Kidney (tissue), 22 donors: ENCODE measurements at places on chromosomes 16 and 17. TPM values are rescaled to one million over a fixed set of nuclear protein-coding genes. Genes with fewer than 3 reads are reported as not detected.
A peak's percentile ranks its signal among the peaks of the same experiment; 100 is the strongest.

DNA sequence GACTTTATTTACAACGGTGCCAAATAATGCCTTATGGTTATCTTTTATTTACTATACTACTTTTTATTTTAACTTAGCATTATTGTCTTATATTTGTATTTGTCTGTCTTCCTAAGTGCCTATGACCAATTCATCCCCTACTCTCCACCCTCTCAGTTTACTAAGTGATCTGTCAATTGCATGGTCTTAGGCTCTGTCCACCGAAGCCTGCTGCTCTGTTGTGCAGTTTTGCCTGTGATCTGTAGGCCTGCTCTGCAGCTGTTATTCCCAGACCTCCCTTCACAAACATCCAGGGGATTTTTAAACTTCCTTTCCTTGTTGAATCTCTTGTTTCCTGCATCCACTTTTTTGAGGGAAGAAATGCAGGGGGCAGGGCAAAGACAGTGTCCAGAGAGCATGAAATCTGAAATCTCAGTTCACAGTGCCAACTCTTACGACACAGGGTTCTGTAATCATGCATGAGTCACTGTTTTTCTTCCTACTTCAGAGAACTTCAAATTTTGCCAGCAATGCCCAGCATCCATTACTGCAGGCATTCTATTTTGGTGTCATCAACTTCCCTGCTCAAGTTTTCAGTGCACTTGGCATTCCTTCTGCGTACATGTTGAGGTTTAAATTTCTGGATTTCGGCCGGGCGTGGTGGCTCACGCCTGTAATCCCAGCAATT lies 11.4 kb downstream of the SLFN5 start:
- no peak for DNase-seq

DNA sequence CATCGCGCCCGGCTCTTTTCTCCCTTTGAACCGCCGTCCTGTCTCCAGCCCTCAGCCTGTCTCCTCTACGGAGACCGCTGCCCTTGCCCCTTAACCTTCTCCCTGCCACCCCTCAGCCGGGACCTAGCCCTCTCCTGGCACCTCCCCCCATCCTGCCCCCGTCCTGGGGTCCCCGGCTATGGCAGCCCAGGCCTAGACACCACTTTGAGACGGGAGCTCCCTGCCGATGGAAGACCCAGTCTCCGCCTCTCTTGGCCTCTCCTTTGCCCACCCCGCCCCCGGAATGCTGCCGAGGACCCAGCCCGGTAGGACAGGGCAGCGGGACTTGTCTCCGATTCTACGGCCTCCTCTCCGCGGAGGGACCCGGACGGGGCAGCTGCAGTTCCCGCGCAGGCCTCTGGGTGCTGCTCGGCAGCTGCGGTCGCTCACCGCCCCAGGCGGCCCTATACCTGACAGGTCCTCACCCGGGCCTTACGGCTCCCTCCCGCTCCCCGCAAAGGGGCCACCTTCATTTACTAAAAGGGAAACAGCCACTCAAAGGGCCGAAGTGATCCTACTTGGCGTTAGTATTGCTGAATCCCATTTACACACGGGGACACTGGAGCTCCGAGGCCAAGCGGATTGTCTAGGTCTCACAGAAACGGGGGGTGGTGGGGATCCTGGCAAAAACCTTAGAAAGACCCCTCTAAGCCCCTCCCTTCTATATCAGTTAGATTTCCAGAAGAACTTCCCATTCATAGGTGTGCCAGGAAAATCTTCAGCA lies 32.6 kb upstream of the TAC4 start:
- DNase-seq: peak; percentile 91

DNA sequence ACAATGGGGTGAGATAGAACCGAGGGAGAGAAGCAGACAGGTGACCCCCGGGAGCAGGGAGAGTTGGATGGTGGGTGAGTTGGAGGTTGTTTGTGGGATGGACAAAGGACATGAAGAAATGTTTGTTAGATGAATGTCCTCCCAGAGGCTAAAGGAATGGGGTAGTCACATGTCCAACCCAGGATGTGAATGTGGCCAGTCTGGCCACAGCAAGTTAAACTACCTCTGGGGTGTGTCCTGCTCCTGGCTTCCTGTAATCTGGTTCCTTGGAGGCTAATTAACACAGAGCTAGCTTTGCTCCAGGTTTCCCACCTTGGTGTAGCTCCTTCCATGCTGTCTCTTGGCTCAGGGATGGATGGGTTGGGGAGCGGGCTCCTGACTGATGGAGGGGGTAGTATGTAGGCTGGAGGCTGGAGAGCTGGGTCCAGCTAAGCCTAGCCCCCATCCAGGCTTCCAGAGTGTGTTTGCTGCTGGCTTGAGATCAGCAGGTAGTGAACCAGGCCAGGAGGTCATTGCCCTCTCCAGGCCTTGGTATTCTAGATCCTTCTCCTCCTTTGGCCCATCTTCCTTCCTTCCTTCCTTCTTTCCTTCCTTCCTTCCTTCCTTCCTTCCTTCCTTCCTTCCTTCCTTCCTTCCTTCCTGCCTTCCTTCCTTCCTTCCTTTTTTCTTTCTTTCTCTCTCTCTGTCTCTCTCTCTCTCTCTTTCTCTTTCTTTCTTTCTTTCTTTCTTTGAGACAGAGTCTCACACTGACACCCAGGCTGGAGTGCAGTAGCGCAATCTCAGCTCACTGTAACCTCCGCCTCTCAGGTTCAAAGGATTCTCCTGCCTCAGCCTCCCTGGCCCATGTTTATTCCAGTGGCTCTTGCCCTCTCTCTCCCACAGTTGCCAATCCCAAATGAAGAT lies 28.0 kb upstream of the UBE2G1 start:
- DNase-seq: no peak

The GPR142 gene
- total RNA-seq: not detected

- DNase-seq: no peak
Measured at GRCh38 chr17:207775-208174, 26.3 kb upstream of the DOC2B start.

GRCh38 chr16:6861135-6861814 lies 471.4 kb upstream of the RBFOX1 start:
- no peak for DNase-seq

- DNase-seq: no peak
Measured at GRCh38 chr16:11636172-11636721, 32.0 kb upstream of the SNN start.

DNA sequence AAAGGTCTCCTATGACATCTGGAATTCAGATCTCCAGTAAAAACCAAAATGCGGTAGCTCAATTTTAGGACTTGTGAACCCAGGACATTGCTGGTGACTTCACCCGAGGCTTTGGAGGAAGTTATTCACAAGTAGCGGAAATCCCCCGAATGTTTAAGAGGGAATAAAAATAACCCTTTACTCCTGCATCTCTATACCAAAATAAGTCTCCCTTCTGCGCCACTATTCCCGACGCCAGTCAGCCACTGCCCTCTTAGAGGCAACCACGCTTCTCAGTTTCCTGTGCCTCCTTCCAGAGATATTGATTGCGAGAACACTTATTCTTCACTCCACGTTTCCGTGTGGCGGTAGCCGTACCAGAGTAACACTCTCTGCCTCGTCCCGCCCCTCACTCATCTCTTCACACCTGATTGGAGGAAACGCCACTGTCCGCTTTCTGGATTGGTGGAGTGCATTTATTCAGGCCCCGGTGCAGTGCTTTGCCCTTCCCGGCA lies 27.4 kb downstream of the EMP2 start:
- no peak for DNase-seq

GRCh38 chr17:32152130-32152529 lies 9.8 kb downstream of the RHOT1 start:
- DNase-seq: no peak

The CRYBA1 gene
- not detected for total RNA-seq

- no peak for DNase-seq
Measured at GRCh38 chr16:50838165-50838564, 96.3 kb downstream of the CYLD start.

The CALB2 gene
- total RNA-seq: 1.4 TPM

GRCh38 chr17:73302189-73302588 lies 9.6 kb downstream of the CDC42EP4 start:
- no peak for DNase-seq

The C16orf96 gene
- 0.16 TPM for total RNA-seq

- peak; percentile 46 for DNase-seq
Measured at GRCh38 chr16:86995456-86995855, 321.7 kb downstream of the C16orf95 start.

- no peak for DNase-seq
Measured at GRCh38 chr17:35766903-35767510, 6.3 kb downstream of the C17orf50 start.

The KRT27 gene
- total RNA-seq: not detected

DNA sequence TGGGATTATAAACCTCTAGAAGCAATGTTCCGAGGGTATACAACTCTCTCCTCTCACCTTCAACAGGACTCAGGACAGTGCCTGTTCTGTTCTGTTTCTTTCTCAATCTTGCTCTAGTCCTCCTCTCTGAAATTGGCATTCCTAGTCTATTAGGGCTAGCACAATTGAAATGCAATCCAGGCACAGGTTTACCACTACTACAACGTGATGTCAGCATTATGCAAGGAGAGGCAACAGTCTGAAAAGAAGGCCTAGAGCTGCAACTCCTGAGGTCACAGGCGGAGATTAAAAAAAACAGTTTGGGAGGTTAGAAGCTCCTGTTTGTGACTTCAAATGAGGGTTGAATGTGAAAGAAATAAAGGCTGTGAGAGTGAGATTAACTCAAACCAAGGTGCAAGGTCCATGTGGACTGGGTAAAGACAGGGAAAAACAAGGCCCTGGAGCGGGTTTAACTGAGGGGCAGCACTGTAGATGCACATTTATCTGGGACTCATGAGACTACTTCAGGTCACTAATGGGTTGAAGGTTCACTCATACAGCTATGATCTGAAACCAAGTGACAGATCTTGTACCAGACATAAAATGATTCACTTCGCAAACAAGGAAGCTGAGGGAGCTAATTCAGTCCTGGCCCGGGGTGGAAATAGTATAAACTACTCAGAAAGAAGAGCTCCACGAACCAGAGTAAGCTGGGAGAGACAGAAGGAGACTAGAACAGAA lies 16.8 kb downstream of the AMFR start:
- DNase-seq: no peak

DNA sequence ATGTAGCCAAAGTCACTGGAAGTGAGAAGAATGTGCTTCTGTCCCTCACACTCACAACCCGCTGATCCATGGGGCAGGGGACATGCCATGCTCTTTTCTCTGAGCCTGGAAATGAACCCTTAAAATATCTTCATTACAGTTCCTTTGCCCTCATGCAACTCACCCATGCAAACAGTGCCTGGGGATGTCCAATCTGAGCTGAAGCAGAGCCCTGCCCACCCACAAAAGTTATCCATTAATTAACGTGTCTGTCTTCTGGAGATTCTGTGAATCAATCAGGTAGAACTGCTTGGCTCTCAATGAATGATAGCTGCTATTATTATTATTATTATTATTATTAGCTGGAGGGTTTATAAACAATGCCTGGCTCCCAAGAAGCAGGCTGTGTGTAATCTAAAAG lies 133.7 kb downstream of the USP31 start:
- DNase-seq: peak; percentile 26

GRCh38 chr16:89923640-89924296 lies 626 bp downstream of the TUBB3 start:
- no peak for DNase-seq

GRCh38 chr17:74212209-74212912 lies 1.0 kb upstream of the TTYH2 start:
- no peak for DNase-seq

- DNase-seq: no peak
Measured at GRCh38 chr17:75295201-75296158, 6.2 kb upstream of the SLC25A19 start.

The MYH2 gene
- not detected for total RNA-seq

- no peak for DNase-seq
Measured at GRCh38 chr17:42853004-42853403, 2.0 kb downstream of the AOC3 start.

GRCh38 chr17:3977387-3977786 lies 13.2 kb upstream of the ATP2A3 start:
- DNase-seq: no peak

- no peak for DNase-seq
Measured at GRCh38 chr17:47696717-47697642, 3.0 kb downstream of the TBKBP1 start.

- DNase-seq: no peak
Measured at GRCh38 chr17:4626734-4627256, 14.7 kb downstream of the ALOX15 start.

GRCh38 chr16:22278441-22279230 lies 18.6 kb upstream of the POLR3E start:
- DNase-seq: no peak

The LRRC75A gene
- 2.5 TPM for total RNA-seq

- no peak for DNase-seq
Measured at GRCh38 chr17:32497431-32498205, 10.8 kb downstream of the CDK5R1 start.

DNA sequence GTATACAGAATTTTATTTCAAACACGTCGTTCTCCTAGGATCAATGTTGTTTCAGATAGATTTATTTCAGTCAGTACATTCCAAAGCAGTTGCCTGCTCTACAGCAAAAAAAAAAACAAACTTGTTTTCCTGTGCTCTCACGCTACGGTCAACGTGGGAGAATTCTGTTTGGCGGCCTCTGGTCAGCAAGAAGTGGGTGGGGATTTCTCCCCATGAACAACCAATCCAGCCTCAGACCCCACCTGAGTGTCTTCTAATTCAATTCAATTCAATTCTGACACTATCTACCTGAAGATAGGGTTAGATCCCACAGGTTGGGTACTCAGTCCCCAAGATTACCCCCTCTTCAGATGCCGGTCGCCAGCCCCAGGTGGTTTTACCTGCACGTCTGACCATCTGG lies 22.1 kb downstream of the C17orf58 start:
- no peak for DNase-seq

DNA sequence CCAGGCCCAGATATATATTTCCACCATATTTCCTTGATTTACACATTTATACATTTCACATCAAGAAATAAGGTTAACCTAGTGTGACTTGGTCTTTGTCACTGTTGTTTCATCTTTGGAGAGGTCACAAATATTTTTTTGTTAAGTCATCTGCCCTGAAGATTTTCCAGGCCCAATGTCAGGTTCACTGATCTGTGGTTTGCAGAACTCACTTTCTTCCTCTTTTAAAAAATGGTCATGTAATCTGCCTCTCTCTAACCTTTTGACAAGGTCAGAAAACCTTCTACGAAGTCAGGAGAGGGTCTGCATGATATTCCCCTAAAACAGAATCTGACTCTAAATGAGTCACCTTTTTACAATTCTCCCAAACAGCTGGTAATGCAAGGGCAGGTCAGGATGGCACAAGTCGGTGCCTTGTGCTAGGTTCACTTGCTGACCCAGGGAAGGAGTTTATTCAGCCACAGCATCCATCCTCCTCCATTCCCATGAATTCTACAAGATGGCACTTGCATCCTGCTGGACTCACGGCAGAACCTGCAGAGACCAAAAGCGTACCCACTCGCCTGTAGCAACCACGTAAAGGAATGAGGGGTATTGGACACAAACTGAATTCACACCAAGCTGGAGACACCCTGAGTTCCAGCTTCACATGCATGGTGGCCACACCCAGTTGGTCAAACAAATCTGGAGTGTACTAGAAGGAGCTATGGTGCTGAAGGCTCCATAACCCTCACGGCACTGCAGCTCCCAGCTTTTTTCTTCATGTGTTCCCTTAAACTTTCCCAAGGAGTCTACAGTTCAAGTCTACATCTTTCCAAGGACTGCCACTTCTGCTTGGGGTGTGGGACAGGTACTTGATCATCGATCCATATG lies 1.6 kb upstream of the KIAA0513 start:
- peak; percentile 33 for DNase-seq

GRCh38 chr17:50097455-50097854 lies 2.3 kb downstream of the PDK2 start:
- no peak for DNase-seq

- DNase-seq: no peak
Measured at GRCh38 chr16:15907863-15908478, 19.6 kb upstream of the CEP20 start.

- no peak for DNase-seq
Measured at GRCh38 chr16:75621170-75621477, 2.0 kb downstream of the ADAT1 start.

GRCh38 chr17:39908789-39909352 lies 9.6 kb downstream of the GSDMB start:
- no peak for DNase-seq
